Uterus (tissue), 4 donors: ENCODE measurements at places on chromosomes 4 and X. TPM values are rescaled to one million over a fixed set of nuclear protein-coding genes. Genes with fewer than 3 reads are reported as not detected.

- no peak for DNase-seq
These were observed 85.7 kb downstream of the TSPAN5 start for GRCh38 chr4:98572697-98573096.

- no peak for DNase-seq
These were observed 35.3 kb downstream of the FAM13A start for GRCh38 chr4:89021684-89022083.

GRCh38 chrX:136168929-136169735 lies 21.8 kb downstream of the FHL1 start:
- peak; percentile 86 for DNase-seq

GRCh38 chrX:12693754-12694153 lies 97.5 kb upstream of the PRPS2 start:
- DNase-seq = no peak

DNA sequence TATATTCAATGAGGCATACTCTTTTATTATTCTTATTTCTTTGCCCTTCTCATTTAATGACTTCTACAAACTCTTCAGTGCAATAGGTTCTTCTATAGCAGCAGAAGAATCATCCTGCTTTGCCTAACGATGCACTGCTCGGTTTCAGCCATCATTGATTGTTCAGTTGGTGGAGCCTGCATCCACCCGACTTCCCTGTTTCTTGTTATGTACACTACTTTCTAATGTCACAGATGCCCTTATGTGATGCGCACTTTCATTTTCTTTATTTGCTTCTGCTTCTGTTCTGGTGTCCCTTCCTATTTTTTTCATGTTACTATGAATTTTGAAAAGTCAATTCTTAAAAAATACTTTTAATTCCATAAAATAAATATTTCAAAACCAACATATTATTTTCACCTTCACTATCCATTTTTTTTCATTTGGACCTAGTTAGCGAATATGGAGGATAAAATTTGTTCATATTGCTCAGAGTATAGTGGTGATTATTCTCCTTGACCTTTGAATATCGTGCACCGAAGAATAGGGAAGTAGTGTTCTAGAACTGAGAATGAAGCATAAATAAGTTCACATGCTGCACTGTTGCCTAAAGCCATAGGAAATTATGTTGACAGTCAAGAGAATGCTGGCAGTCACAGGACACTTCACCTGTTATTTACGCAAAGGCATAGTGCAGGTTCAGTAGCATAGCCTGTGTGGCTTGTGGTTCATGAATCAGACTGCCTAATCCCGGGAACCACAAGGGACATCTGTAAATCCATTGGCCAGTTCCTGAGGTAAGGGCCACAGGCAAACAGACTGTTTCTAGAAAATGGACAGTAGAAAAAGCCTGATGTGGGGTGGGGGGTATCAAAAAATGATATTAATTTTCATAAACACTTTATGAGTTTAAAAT lies 21.3 kb upstream of the SFRP2 start:
- no peak for DNase-seq

DNA sequence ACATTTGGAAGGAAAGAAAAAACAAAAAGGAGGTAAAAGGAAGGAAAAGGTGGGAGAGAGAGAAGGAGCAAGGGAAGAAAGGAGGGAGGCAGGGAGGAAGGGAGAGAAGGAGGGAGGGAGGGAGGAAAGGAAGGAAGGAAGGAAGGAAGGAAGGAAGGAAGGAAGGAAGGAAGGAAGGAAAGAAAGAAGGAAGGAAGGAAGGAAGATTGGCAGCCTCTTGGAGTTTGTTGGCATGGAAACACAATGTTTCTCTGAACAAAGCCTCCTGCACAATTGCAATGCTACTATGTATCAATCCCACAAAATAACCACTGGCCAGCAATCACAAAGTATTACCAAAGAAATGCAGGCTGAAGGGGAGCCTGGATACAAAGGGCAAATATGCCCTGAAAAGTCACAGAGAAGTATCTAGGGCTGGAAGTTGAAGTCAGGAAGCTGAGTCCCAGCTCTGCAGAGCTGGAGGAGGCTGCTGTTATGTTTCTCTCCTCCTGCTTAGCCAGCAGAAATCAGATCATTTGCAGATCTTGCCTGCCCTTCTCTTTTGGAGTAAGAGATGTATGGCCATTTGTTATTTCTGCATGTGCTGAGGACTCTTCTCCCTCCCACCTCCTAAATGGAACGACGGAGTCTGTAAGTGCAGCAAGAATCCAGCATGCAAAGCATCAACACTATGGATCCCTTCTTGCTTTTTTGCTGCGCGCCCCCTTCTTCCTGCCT lies 195.9 kb upstream of the LDB2 start:
- no peak for DNase-seq

DNA sequence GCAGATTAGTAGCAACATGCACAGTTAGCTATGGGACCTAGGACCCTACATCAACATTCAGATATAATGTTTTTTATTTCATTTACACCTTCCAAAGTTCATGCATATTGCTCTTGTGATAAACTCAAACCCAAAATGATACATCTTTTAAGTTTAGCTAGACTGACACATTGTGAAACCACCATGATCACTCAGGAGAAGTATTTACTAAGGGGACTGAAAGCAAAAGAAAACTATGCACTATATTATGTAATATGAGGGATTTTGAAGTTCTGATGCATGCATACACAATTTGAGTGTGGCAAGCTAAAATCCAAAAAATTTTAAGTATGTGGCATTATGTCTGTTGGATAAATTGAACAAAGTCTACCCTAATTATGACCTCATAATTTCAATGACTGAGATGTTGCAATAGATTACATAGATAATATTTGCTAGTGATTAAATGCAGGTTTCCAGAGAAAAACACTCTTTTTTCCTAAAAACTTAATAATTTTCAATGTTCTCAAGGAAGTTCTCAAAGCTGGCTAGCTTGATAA lies 914.8 kb upstream of the GRIA3 start:
- DNase-seq = no peak

- peak; percentile 38 for DNase-seq
These were observed 1.3 kb downstream of the TBL1X start for GRCh38 chrX:9466124-9466495.

GRCh38 chrX:72274526-72274925 lies 2.5 kb downstream of the RPS4X start:
- no peak for DNase-seq

- DNase-seq = no peak
These were observed 43.0 kb downstream of the CLCN3 start for GRCh38 chr4:169663402-169663801.

SLC25A4 gene
- 9.5 TPM for total RNA-seq

SLIT2 gene
- total RNA-seq = 22.9 TPM

TCEAL5 gene
- not detected for total RNA-seq

RHOXF1 gene
- not detected for total RNA-seq

CXCL6 gene
- total RNA-seq = 4.1 TPM

MUC7 gene
- total RNA-seq = not detected

CT47B1 gene
- not detected for total RNA-seq
